ENCODE measurements at places on chromosomes 1 and 21. TPM values are rescaled to one million over a fixed set of nuclear protein-coding genes. Genes with fewer than 3 reads are reported as not detected.

The TRNP1 gene
- total RNA-seq = 2.3 TPM

The INSRR gene
- total RNA-seq = not detected

The S100A1 gene
- total RNA-seq = not detected

The EDARADD gene
- not detected for total RNA-seq

The AKR7A3 gene
- 1.6 TPM for total RNA-seq
